ENCODE measurements at places on chromosomes 4 and X.

GRCh38 chrX:18873189-18873791, 110.6 kb downstream of the PHKA2 start:
- no peak for DNase-seq

DNA sequence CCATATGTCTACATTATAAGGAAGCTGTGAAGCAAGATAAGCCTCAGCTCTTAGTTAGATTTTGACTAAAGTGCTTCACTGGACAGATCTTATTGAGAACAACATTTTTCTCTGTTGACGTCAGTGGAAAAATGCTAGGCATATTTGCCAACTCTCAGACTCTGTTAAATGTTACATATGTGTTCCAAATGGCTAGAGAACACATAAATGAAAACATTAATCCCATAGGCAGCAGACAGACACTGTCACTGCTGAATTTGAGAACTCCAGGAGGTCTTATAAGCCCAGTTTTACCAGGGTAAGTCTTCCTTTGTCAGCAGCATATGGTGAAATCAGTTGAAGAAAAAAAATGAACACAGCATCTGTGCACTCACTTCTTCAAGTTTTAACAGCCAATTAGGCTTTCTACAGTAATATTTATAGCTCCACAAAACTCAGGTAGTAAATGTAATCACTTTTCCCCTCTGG, 186.9 kb downstream of the CAMK2D start:
- no peak for DNase-seq

GRCh38 chrX:133053861-133054598, 42.9 kb downstream of the USP26 start:
- DNase-seq: no peak

- DNase-seq: no peak
Observed at GRCh38 chr4:122050841-122051240, 99.0 kb upstream of the TRPC3 start.

DNA sequence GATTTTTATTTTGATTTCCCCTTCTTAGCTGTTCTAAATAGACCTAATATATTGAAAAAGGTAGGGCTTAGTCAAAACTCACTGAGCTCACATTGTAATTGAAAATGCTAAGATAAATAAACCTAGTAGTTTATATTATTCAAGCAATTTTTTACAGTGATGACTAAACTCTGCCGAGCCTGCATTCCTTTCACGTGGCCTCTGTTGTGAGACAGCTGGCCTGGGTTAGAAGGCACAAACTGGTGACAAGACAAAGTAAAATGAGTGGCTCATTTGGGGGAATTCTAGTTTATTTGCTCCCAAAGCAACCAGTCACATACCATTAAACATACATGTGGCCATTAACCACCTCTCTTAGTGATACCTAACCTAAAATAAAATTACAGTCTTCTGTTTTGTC, 169.4 kb upstream of the TEX13C start:
- DNase-seq: no peak

DNA sequence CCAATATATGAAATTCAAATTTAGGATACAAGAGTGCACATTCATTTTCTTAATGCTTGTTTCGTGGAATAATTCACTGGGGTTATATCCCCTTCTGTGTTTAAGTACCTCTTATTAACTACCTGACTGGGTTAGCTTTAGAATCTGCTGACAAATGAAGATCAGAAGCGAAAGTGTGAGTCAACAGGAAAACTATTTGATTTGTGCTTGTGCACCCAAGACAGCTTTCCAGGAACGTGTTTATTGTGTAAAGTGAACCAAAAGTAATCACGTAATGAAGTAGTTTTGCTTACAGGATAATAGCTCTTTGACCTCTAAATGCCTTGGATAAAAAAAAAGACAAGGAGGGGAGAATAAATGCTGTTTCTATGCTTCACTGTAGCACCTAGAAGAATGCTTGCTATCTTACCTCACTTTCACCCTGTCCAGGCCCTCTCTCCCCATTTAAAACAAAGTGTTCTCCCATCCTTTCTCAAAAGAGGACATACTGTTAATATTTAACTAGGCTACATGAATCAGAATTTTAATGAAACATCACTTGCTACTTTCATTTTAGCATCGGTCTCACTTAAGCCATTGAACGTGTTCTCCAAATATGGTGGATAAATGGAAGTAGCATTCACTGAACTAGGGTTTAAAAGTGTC, 141.9 kb downstream of the THOC2 start:
- DNase-seq: no peak

DNA sequence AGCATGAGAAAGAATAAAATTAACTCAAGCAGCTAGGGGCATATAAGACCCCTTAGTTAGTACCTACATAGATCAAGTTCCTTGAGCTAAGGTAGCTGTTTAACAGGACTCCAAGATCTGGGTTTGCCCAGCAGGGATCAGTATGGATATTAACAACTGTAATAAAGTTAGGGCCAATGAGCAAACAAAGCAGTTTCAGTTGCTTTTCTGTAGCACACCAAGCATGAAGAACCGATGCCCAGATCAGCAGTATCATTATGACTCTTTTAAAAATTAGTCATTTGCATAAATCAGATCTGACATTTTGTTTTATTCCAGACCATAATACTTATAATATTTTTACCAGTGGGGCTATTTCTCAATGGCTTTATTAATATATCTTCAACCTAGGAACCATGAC, 80.9 kb downstream of the C4orf33 start:
- DNase-seq: no peak

GRCh38 chrX:120251471-120252011, 929 bp downstream of the ZBTB33 start:
- peak; percentile 2 for DNase-seq

- no peak for DNase-seq
Observed at GRCh38 chr4:127829014-127829413, 46.9 kb downstream of the HSPA4L start.

GRCh38 chrX:30895370-30895769, 6.3 kb upstream of the TAB3 start:
- DNase-seq: no peak

- no peak for DNase-seq
Observed at GRCh38 chr4:54067166-54067565, 2.8 kb upstream of the CHIC2 start.

GRCh38 chrX:47523713-47524166, 37.3 kb upstream of the ARAF start:
- DNase-seq: no peak

- no peak for DNase-seq
Observed at GRCh38 chr4:82217986-82218715, 155.6 kb downstream of the HNRNPD start.

DNA sequence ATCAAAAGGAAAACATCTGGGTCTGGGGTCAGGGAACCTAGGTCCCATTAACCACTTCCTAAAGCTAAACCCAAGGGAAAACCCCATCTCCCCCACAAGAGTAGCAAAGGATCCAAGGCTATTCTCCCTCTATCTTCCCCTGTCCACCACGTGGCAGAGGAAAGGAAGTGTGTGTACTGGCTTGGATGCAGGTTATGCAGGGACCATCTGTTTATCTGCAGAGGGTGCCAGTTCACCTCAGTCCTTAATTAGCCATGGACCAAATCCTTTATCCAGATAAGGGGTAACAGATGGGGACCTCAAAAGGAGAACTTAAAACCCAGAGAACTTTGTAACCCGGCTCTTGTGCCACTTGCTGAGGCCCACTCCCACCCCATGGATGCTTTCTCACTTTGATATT, 135.3 kb downstream of the ZNF518B start:
- DNase-seq: no peak

DNA sequence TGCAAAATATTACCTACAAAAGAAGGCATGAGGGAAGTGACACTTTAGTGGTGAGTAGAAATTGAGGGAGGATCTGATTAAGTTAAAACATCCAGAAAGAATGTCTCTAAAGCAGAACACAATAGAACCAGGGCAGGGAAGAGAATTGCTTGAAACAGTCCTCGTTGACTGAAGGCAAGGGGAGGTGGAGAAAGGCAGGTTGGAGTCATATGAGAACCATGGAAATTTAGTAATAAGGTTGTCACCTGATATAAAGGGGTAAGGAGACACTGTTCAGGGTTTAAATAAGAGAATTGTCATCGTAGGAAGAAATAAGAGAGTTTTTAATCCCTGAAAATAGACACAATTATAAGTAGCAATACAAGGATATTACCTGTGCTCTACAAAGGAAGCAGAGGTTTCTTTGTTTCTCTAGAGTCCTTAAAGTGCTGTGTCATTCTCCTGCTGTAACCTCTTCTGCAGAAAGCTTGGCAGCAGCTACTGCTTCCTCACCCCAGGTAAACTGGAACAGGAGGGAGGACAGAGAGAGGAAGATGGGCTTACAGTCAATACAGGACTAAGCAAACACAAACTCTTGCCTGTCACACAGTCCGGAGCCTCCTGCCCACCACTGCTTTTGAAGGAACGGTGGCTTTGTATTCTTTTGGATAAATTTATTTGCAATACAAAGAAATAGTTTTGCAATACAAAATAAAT, 258.4 kb downstream of the PPARGC1A start:
- DNase-seq: no peak

- DNase-seq: no peak
Observed at GRCh38 chr4:108359986-108360681, 191.4 kb upstream of the LEF1 start.

DNA sequence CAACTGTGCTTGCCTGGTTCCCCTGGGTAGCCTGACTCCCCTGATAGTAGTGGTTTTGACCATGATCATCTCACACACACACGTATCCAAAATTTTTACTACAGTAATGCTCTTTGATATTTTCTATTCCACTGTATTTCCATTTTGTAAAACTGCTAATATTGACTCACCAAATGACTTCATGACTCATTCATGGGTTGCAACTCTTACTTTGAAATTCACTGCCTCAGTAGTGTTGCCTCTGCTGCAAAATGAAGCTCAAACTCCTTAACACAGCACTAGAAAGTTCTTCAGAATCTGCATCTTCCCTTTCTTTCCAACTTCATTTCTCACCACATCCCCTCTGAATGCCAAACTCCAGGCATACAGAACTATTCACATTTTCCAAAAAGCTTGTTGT, 20.3 kb downstream of the QRFPR start:
- no peak for DNase-seq

- no peak for DNase-seq
Observed at GRCh38 chrX:123626962-123627361, 105.9 kb downstream of the THOC2 start.

GRCh38 chrX:123193101-123193500, 9.0 kb downstream of the GRIA3 start:
- no peak for DNase-seq

- DNase-seq: no peak
Observed at GRCh38 chrX:11100281-11101035, 10.7 kb upstream of the HCCS start.

DNA sequence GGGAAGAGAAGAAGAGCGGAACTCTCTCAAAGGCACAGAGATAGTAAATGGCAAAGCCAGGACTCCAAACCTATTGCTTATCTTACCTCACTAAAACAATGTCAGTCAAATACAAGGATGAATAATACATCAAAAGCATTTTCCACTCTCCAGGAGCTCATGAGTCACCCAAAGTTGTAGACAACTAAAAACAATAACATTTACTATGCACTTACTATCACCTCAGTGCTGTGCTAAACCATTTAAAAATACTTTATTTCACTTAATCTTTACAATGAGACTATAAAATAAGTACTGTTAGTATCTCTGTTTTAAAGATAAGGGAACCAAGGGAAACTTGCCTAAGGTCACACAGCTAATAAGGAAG, 163.2 kb upstream of the SPANXC start:
- DNase-seq: no peak

DNA sequence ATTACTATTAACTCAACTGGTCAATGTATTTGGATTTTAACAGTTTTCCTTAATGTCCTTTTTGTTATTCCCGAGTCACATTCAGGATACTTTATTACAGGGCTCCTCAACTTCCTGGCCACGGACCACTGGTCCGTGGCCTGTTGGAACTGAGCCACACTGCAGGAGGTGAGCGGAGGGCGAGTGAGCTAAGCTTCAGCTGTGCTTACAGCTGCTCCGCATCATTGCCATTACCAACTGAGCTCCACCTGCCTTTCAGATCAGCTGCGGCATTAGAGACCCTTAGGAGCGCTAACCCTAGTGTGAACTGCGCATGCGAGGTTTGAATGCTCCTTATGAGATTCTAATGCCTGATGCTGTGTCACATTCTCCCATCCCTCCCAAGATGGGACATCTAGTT, 591.7 kb downstream of the CCSER1 start:
- no peak for DNase-seq

- DNase-seq: no peak
Observed at GRCh38 chrX:49792376-49792775, 36.7 kb upstream of the PAGE4 start.

Data from activated T-helper 1 cell treated with anti-CD3 and anti-CD28 coated beads, Interleukin-12 subunit alpha, Interleukin-12 subunit beta, Interleukin-2, Interleukin-4 antibody, amounts not matched to agents 30 ng/mL and 10 ng/mL and 1 ng/mL, durations not matched to agents 14 hours and 24 hours and 36 hours (primary cell).